ENCODE measurements at places on chromosomes 11 and 22.

DNA sequence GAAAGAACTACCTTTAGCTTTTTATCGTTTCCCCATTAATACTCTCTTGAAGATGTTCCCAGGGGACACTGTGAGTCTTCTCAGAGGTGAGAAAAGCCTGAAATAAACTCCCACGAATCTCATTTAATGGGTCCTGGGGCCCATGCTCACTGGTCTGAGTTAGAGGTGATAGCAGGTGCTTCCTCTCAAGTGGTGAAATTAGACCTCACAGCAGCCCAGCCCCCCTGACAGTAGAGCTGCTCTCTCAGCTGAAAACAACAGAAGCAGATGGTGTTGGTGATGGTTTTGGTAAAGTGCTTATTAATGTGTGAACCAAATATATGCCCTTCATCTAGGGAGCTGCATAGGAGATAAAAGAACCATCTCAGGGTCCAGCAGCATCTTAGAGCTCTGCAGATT lies 76.8 kb upstream of the VPREB1 start:
- DNase-seq, result no peak

GRCh38 chr11:102495161-102496042 lies 35.1 kb downstream of the MMP7 start:
- DNase-seq, result peak; percentile 36

- peak; percentile 90 for DNase-seq
These were observed 19.4 kb downstream of the TEAD1 start for GRCh38 chr11:12693479-12694182.

DNA sequence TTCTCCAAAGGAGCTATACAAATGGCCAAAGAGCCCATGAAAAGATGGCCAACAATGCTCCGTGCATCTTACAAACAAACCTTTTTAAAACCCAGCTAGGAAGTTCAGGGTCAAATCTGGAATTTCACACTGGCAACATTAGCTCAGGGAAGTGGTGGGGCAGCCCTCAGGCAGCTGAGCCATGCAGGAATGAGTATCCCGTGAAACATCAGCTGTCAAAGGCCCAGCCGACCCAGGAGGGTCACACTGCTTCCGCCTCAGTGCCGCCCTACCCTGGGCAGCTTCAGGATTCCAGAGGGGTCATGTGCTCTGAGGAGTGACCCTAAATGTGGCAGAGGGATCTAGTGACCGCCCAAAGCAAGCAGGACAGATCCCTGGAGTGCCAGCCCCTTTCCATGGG lies 73.4 kb downstream of the LINC01488 start:
- no peak for DNase-seq

DNA sequence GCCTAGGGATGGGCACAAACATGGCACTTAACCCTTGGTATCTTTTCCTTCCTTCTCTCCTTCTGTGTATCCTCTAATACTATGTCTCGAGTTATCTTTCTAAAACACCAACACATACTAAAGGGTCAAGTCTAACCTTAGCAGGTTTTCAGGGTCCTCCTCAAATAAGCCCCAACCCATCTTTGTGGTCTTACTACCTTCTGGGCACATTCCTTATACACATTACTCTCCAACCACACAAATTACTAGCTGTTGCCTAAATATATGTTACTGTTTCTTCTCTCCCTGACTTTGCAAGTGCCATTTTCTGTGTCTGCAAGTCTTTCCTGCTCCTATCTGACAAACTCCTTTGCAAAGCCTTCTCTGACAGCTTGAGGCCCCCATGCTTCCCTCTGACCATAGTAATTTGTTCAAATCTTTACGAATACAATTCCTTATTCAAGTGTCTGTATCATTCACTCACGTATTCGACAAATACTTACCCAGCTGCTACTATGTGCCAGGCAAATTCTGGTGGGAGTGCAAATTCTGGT lies 15.8 kb upstream of the NUP160 start:
- DNase-seq, result no peak

All from NCI-H187 treated with DMSO at 0.1 percent for 48 hours (cell line).